ENCODE measurements at places on chromosomes 1 and 21.

DNA sequence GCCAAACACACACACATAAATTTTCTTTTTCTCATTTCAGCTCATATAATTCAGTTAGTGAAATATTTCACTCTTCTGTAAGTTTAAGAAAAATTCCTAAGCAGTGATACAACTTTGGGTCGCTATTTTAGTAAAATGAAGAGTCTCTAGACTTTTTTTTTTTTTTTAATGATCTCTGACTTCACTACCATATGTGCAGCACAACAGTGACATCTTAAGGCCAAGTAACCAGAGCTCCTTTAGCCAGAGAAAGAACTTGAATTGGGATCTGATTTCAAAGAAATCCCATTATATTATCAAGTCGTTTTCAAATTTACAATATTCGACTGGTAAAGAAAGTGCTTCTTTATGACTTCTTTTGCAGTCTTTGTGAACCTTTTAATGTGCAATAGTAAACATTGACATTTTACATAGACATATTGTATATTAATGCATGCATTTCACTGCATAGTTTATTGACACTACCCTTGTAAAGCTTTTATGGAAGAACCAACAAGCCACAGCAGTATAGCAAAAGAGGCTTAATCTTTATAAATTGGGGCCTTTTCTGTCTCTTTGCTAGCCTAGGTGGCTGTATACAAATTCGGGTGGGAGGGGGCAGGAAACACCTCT lies 62.2 kb downstream of the LRRC40 start:
- no peak for DNase-seq

- no peak for DNase-seq
These were observed 70.7 kb upstream of the CXADR start for GRCh38 chr21:17442165-17442564.

DNA sequence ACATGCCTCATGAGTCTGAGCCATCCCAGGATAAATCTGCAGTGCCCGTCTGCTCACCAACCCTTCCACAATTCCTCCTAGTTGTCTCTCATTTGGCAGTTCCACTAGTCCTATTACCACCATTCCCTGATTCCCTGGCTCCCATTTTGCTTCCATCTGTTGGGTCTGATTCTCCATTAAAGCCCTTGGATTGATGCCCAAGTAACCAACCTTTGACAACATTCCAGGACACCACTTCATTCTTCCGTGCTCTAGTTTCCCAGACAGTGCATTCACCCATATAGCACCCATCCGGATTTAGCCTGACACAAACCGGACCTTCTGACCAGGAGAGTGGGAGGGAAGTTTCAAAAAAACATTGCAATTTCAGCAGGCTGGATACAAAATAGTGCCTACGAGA lies 189.4 kb upstream of the PALMD start:
- no peak for DNase-seq

DNA sequence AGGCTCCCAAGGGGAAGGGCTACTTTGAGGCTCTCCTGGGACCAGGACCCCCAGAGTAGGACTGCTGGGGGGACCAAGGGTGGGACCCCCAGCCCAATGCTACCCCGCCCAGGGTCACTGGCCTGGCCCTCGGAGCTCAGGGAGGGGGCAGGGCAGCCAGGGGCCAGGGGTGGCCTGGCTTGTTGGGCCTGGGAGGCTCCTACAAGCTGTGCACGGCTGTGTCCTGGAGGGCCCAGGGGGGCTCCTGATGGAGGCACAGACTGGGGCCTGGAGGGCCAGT lies 2.2 kb downstream of the HES4 start:
- DNase-seq = no peak

DNA sequence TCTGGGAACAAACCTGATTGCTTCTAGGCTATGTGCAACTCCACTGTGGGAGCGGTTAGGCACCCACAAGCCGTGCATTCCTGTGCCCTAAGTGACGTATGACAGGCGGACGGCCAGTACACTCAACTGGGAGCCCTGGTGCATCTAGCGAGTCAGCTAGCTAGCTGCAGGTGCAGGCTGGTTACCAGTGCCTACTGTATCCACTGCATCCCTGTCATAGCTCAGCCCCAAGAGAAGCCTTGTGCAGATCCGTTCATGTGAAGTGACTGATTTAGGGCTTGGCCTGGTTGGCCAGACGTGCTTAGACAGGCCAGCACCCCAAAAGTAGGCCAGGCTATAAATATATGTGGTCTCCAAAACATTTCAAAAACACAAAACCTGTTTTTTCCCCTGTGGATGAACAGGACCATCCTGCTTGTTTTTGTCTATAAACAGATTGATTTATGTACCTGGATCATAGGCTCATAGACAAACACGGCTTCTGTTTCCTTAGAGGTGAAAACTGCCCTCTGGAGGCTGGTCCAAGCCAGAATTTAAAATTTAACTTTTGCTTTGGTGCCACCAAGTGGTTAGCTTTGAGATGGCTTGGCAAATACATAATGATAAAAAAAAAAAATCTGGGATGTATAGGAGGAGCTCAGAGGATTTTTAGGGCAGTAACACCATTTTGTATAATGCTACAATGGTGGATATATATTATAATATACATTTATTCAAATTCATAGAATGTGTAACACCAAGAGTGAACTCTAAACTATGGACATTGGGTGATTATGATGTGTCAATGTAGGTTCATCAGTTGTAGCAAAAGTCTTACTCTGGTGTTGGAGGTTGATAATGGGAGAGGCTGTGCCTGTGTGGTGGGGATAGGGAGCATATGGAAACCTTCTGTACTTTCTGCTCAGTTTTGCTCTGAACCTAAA lies 68.5 kb downstream of the GIPC2 start:
- DNase-seq = peak; percentile 85

- no peak for DNase-seq
These were observed 8.3 kb downstream of the CSRP1 start for GRCh38 chr1:201498621-201499020.

DNA sequence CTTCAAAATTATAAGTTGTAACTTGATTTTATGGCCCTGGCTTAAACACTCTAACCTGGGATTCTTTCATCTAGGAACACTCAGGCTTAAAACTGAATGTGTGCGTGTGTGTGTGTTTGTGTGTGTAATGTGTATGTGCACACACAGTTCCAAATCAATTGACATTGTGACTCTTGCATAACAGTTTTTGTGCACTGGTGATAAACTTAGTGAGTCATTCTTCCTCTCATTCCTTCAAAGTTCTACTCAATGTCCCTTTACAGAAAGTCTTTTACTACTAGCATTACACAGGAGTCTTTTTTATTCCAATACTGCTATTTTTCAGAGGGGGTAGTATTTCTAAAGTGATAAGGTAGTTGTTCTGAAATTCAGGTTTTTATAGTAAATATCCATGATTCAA lies 943.6 kb downstream of the KCNT2 start:
- DNase-seq = no peak

DNA sequence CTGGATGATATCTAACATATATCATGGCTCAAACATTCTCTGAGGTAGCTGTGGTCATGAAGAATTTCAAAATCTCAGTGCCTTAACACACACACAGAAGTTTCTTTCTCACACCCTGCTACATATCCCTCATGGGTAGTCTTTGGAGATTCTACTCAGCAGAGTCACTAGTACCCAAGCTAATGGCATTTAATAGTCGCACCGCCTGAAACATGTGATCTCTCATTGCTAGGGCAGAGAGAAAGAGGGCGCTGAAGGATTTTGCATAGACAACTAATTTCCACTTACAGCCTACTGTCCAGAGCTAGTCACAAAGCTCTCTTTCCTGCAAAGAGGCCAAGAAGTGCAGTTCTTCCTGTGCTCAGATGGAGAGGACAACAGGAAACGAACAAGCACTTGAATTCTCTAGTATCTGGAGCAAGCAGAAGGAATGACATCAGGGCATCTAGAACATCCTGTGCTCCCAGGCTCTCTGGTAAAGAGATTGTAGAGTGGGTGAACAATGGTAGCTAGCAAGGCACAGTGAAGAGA lies 183.4 kb upstream of the PTBP2 start:
- DNase-seq = peak; percentile 16

DNA sequence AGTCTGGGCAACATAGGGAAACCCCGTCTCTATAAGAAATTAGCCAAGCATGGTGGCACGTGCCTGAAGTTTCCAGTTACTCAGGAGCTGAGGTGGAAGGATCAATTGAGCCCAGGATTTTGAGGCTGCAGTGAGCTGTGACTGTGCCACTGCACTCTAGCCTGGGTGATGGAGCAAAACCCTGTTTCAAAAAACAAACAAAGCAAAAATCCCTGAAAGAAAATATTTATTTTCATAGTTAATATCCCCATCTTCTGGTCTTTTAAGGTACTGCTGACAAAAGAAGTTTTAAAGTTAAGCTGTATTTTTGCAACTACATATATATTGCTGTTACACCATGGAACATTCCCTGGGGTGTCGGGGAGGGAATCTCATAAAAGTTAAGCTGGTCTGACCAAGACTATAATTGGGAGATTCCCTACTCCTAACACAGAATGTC lies 26.0 kb downstream of the VAMP4 start:
- peak; percentile 45 for DNase-seq

DNA sequence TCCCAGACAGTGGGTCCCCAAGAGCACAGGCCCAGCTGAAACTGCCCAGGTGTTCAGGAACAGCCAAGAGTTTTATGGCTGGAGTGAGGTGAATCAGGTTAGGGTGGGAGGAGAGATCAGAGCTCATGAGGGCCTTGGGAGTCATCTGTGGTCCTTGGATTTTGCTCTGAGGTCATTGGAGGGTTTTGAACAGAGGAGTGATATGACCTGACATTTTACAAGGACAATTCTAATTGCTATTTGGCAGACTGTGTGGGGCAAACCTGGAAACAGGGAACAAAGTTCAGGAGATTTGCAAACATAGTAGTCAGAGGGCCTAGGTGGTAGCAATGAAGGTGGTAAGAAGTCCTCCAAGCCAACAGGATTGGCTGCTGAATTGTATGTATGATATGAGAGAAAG lies 31.1 kb upstream of the LRRN2 start:
- DNase-seq = no peak

GRCh38 chr1:118116909-118117308 lies 68.1 kb downstream of the SPAG17 start:
- no peak for DNase-seq

- DNase-seq = no peak
These were observed 29.3 kb downstream of the NIBAN1 start for GRCh38 chr1:184945029-184945428.

DNA sequence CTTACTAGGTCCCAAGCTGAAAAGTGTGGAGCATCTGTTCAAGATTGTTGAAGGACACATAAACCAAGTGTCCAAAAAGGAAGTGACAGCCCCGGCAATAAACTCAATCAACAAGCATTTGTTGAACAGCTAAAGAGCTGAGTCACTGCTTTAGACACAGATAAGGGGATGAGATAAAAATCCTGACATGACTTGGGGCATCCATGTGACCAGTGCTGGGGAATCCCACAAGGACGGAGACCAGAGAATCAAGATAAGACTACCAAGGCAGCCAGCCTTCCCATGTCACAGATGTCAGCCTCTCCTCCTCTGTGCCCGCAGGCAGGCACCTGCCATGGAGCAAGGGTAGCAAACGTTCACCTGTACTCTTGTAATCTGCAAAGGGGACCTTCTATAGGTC lies 118.6 kb upstream of the KAZN start:
- no peak for DNase-seq

GRCh38 chr1:160256396-160257046 lies 5.8 kb downstream of the DCAF8 start:
- DNase-seq = no peak

- DNase-seq = no peak
These were observed 49.5 kb upstream of the DMRTB1 start for GRCh38 chr1:53409695-53410094.

GRCh38 chr1:184352776-184353175 lies 34.1 kb upstream of the C1orf21 start:
- no peak for DNase-seq

- no peak for DNase-seq
These were observed 31.4 kb upstream of the OLIG2 start for GRCh38 chr21:32994305-32994704.

DNA sequence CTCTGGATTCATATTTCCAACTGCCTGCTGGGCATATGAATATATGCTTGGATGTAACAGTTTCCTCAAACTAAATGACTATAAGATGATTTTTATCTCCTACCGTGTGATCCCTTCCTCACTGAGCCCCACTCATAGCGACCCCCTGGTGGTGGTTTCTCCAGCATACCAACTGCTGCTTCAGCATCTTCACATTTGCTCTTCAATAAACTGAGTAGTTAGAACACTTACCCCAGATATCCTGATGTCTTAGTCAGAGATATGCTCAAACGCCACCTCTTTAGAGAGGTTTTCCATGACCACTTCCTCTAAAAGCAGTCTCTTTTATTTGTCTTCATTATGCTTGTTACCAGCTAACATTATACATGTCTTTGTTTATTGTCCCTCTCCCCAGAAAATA lies 10.2 kb upstream of the HNRNPR start:
- DNase-seq = no peak

- DNase-seq = no peak
These were observed 41.5 kb downstream of the LGR6 start for GRCh38 chr1:202235003-202235660.

- DNase-seq = no peak
These were observed 9.8 kb downstream of the MT1HL1 start for GRCh38 chr1:236994450-236994849.

- DNase-seq = no peak
These were observed 106.4 kb downstream of the HMGB4 start for GRCh38 chr1:33970148-33970825.

- no peak for DNase-seq
These were observed 40.2 kb downstream of the STX6 start for GRCh38 chr1:180982422-180982821.

GRCh38 chr1:45862008-45862407 lies 58.6 kb downstream of the MAST2 start:
- DNase-seq = no peak

DNA sequence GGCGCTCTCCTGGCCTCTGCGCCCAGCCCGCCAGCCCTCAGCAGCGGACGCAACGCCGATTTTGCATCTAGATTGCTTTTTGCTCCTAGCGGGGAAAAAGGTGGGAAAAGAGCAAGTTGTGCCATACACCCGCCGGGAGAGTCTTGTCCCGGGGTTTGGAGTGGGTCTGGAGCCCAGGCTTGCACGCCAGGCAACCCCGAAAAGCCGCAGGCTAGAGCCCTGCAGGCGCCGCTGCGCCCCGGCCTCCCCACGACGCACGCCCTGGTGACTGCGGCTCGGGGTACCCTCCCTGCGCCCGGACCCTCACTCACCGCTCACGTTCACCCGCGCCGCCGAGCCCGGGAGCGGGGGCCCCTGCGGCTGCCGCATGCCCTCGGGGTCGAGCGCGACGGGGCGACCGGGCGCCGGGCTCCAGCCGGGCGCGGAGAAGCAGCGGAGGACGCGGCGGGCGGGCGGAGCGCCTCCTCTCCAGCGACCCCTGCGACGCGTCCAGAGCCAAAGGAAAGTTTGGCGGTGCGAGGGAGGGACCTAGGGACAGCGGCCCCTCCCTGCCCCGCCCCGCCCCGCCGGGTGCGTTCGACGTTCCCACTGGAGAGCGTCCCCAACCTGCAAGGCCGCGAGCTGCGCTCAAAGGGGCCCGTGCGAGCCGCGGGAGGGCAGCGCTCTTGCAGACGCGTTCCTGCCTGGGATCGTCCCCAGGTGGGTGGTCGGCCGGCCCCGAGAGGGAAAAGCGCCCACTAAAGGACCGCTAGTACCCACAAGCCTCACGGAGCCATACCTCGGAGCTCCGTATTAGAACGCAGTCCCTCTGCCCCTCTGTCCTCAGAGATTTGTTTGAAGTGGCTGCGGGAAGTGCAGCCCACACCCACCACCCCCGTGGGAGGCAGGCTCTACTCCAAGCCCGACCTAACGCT lies at the start of gene LPAR3:
LPAR3 (minus strand) TSS at position 502 of the 914 bp plus-strand sequence. CDS start 27,086 bp downstream, outside the sequence.
- no peak for DNase-seq

GRCh38 chr1:180327089-180327488 lies 97.0 kb downstream of the LHX4 start:
- DNase-seq = no peak

Measured in NCI-H2227 treated with DMSO at 0.1 percent for 48 hours (cell line).